Mesenteric fat pad (tissue), 1 donor: ENCODE measurements at places on chromosomes 1 and 21. TPM values are rescaled to one million over a fixed set of nuclear protein-coding genes. Genes with fewer than 3 reads are reported as not detected.

GRCh38 chr1:39969531-39970270 lies 14.8 kb downstream of the MFSD2A start:
- no peak for DNase-seq

- no peak for DNase-seq
These were observed 247.5 kb downstream of the NRIP1 start for GRCh38 chr21:14817311-14817710.

SYCP1 gene
- not detected for total RNA-seq

CFHR4 gene
- total RNA-seq: not detected

IGSF8 gene
- total RNA-seq: 20.4 TPM

CBR3 gene
- total RNA-seq: 14.9 TPM

GRCh38 chr1:222914861-222915632 lies 100.2 kb downstream of the DISP1 start:
- no peak for DNase-seq

GRCh38 chr21:42495765-42496119 lies 282 bp downstream of the RSPH1 start:
- DNase-seq: no peak
